ENCODE measurements at places on chromosomes 3 and 15.

DNA sequence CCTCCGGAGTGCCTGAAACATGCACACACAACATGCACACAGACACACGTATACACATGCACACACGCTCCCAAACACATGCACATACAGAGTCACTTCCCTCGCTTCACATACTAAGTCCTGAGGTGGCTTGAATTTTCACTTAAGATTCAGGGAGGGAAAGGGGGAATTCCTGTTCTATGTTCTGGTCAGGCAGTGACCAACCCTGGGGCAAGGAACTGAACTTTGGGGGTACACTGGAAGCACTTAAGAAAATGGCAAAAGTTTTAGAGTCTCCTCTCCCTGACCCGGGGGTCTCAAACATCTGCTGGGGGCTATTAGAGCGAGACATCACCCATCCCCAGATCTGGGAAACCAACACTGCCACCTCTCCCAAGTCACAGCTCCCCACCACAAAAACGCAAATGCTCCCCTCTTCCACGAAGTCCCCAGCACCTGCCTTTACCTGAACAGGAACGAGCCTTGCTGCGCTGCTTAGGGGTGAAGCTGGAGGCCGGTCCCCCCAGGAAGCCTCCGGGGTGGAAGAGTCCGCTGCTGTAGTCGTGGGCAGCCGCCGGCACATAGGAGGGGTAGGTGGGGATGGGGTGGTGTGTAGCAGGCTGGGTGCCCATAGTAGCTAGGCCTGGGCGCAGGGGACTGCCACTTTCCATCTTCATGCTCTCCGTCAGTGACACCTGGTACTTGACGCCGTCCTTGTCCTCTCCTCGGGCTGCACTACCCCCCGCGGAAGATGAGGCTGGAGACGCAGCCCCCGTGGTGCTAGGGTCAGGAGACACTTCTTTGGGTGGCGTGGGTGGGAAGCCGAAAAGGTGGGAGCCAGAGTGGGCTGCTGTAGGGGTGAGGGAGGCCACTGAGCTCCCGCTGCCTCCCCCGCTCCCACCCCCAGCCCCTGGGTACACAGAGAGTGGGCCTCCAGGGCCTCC lies 7.5 kb downstream of the GATA2 start:
- no peak for DNase-seq

DNA sequence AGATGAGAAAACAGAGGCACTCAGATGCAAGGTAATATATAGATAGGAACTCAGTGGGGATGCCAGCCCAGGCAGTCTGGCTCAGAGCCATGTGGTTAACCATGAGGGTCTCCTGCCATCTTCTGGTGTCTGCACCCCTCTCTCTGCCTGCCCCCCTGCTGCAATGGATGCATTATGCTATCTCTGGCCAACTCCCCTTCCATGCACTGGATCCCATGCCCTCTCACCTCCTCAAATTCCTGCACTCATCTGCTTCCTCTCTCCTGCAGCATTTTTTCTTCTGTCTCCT lies 163.2 kb downstream of the STT3B start:
- no peak for DNase-seq

- DNase-seq: no peak
These were observed 71.5 kb downstream of the SLC12A8 start for GRCh38 chr3:125140818-125141595.

- DNase-seq: no peak
These were observed 133.3 kb upstream of the TPM1 start for GRCh38 chr15:62909257-62909656.

- DNase-seq: no peak
These were observed 428.5 kb upstream of the PROK2 start for GRCh38 chr3:72213296-72214065.

DNA sequence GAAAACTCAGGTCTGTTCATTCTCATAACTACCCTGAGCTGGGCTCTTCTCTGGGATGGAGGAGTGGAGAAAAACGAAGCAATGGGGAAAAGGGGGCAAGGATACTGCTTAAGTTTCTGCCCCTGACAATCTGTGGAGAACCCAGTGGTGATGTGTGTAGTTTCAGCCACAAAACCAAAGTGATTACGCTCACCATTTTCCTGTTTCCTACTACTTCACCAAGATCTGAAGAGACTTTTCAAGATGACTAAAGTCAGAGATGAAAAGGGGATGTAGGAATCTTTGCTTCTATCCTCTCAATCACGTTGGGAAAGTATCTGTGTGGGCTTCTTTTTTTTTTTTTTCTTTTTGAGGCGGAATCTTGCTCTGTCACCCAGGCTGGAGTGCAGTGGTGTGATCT lies 8.3 kb upstream of the UBE2E1 start:
- DNase-seq: no peak

DNA sequence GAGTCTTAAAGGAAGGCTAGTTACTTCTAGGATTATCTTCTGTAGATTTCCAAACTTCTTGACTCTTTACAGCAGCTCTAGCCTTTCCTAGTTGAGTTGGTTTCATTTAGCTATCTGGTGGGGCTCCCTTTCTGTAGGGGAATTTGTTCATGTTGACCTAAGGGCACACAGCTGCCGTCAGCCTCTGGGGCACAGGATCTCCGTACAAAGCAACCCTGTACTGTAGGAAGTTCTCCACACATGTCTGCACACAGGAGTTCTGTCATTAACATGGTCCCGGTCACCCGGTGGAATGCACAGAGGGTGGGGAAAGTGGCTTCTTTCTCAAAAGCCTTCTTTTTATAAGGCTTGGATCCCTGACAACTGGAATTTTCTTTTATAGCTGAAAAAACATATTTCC lies 88.7 kb upstream of the TNIK start:
- DNase-seq: no peak

GRCh38 chr15:31499236-31499952 lies 172.8 kb downstream of the KLF13 start:
- no peak for DNase-seq

DNA sequence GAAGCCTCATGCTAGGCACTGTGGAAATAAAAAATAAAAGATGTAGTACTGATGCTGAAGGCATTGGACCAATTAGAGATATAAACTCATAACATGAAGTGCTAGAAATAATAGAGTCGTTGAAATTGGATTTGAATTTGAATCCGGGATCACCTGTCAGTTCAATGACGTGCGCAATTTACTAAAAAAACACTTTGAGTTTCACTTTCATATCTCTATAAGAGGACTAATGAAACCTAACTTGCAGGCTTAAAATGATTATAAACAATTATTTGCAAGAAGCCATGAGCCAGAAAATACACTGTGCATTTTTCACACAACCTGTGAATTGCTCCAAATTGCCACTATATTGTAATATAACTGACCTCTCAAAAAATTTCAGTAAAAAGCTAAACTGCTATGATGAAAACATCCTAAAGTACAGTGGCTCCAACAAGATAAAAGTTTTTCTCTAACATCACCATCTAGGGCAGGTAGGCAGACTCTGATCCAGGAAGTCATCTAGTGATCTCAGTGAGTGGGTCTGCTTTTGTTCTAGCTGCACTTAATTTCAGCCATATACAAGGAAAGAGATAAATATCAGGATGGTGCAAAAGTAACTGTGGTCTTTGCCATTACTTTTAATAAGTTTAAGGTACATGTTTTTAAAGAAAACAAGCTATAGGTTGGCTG lies 440.2 kb downstream of the CNTN6 start:
- no peak for DNase-seq

DNA sequence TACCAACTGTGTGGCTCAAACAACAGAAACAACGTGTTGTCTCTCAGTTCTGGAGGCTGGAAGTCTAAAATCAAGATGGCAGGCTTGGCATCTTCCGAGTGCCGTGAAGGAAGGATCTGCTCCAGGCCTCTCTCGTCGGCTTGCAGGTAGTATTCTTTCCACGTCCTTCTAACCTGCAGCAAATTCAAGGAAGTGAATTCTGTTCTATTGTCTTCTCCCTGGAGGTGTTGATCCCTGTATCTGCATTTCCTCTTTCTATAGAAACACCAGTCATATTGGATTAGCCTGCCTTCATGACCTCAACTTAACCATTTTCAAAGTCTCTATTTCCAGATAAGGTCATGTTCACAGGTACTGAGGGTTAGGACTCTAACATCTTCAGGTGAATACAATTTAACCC lies 512.1 kb downstream of the GABRG3 start:
- DNase-seq: no peak

- DNase-seq: no peak
These were observed 90.6 kb downstream of the SLC9A9 start for GRCh38 chr3:143757691-143758090.

DNA sequence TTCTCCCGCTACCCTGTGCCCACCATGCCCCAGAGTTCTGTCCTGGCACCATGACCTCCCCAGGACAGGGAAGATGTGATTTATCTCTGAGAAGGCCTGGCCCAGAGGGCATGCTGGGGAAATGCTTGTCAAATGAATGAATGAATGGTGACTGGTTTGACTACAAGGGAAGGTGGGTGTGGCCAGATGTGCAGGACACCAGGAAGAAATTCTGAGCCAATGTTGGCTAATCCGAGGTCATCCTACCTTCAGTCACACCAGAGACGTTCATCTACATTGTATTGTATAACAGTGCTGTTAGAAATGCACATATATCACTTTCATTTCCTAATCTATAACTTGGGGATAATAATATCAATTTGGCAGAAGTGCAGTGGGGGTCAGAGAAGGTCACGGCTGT lies 138.4 kb downstream of the FAM43A start:
- no peak for DNase-seq

- DNase-seq: no peak
These were observed 15.5 kb upstream of the NCEH1 start for GRCh38 chr3:172726380-172726779.

DNA sequence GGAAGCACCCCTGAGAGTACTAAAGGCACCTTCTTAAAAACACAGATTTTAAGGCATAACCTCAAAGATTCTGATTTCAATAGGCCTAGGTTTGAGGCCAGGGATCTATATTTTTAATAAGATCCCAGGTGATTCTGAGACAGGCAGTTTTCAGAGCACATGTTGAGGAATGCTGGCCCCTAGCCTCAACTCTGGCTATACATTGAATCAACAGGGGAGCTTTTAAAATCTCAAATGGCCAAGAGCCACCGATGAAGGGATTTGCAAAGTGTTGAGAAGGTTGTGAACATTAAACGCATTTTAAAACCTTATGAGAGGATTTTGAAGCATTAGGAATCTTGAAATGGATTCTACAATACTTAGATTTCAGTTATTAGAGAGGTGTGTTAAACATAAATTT lies 268.8 kb upstream of the ARHGEF26 start:
- no peak for DNase-seq

DNA sequence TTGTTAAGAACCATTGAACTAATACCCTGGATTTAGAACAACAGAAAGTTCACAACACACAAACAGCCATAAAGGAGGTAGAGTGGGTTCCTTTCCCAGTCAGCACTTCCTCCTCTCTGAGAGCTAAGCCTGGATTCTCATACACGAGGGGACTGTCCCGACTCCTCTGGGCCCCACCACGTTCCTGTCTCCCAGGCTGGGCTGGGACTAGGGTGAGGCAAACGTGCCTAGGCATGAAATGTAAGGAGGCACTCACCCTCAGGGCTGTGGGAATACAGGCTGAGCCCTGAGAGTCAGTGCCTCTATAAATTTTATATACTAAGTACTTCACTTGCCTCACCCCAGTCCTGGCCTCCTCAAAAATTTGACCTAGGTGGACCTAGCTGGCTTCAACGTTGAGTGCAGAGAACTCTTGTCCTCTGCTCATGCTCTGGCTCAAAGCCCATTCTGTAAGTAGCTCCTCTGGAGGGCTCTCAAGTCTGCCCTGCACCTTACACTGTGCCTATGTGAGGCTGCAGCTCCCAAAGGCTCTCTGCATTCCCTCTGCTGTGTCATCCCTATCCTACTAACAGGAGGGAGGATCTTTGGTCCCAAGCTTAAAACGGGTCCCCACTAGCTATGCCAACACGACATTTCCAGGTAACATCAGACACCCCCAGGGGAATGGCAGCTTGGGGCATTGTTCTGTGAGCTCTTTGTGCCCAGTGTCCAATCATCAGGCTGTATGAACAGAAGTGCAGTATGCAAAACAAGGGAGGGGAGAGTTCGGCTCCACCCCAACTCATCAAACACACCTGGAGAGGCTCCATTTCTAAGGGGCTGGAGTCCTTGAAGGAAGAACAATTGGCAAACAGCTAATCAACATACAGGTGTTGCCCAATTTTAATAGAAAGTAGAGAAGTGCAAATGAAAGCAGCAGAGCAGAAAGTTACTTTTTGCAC lies 233.2 kb downstream of the RPLP1 start:
- no peak for DNase-seq

DNA sequence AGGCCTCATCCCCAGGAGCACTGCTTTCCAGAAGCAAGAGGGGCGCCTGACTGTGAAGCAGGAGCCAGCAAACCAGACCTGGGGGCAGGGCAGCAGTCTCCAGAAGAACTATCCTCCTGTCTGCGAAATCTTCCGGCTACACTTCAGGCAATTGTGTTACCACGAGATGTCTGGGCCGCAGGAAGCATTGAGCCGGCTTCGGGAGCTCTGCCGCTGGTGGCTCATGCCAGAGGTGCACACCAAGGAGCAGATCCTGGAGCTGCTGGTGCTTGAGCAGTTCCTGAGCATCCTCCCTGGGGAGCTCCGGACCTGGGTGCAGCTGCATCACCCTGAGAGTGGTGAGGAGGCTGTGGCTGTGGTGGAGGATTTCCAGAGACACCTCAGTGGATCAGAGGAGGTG lies 2.1 kb downstream of the ZKSCAN7 start:
- DNase-seq: no peak

DNA sequence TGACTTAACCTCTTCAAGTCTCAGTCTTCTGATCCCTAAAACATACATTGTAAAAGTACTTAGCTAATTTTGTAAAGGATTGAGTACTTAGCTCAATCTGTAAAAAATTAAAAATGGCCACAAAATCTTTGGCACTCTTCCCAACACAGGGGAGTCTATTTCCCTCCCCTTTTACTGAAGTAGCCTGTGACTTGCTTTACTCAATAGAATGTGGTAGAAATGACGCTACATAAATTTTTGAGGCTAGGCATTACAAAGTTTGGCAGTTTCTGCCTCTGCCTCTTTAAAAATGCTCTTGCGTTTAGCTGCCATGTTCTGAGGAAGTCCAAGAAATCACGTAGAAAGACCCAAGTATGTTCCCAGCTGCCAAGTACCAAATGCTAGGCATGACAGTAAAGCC lies 80.2 kb downstream of the CBLB start:
- DNase-seq: no peak

DNA sequence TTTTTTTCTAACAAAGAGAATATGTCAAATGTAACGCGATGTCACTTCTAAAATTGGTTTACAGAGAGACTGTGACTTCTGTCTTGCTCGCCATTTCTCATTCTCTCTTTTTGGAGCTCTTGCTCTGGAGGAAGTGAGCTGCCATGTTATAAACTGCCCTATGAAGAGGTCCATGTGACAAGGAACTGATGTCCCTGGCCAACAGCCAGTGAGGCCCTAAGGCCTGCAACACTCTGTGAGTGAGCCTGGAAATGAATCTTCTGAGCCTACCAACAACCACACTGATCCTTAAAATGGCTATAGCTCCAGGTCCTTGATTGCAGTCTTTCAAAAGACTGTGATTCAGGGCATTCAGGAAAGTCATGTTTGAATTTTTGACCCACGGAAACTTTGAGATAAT lies 49.9 kb downstream of the NMD3 start:
- DNase-seq: no peak

- no peak for DNase-seq
These were observed 30.1 kb upstream of the PLOD2 start for GRCh38 chr3:146191051-146191450.
